ENCODE measurements at places on chromosomes 6 and 20. TPM values are rescaled to one million over a fixed set of nuclear protein-coding genes. Genes with fewer than 3 reads are reported as not detected.

Gene SAMD3
- total RNA-seq: not detected

Gene BPIFB1
- total RNA-seq: not detected

Gene SLCO4A1
- total RNA-seq: 3.1 TPM

Gene NRN1
- 47.7 TPM for total RNA-seq

Gene PAQR8
- total RNA-seq: 10.1 TPM

Gene SLC17A9
- 17.7 TPM for total RNA-seq

Gene RBM24
- 4.0 TPM for total RNA-seq

Gene C6orf62
- total RNA-seq: 200 TPM

Gene MEI4
- total RNA-seq: under 0.01 TPM

Gene HTR1B
- total RNA-seq: 31.8 TPM

Gene BFSP1
- 3.3 TPM for total RNA-seq

Gene TREM2
- total RNA-seq: not detected

Gene PNPLA1
- total RNA-seq: not detected

Gene NEDD9
- 87.1 TPM for total RNA-seq

Gene EPHA7
- under 0.01 TPM for total RNA-seq

Gene CTAGE9
- total RNA-seq: not detected

Gene GLP1R
- total RNA-seq: not detected

Gene PLN
- not detected for total RNA-seq

Gene COX4I2
- not detected for total RNA-seq

Gene C2
- not detected for total RNA-seq

Gene KCNQ5
- total RNA-seq: under 0.01 TPM

Gene OPRM1
- total RNA-seq: not detected

Gene SLC17A4
- not detected for total RNA-seq

Gene CENPW
- total RNA-seq: 12.2 TPM

Gene TRIM10
- total RNA-seq: not detected

Gene PAK5
- total RNA-seq: not detected

Gene CDH22
- not detected for total RNA-seq

Gene CST4
- not detected for total RNA-seq

Gene BANF2
- not detected for total RNA-seq

Gene LINC00237
- total RNA-seq: not detected

Gene TMC2
- total RNA-seq: not detected

Gene RWDD1
- 27.8 TPM for total RNA-seq

Gene DEFB113
- total RNA-seq: not detected

Gene CLPSL2
- not detected for total RNA-seq

Gene PLCB4
- total RNA-seq: 5.0 TPM

Gene SEMG1
- not detected for total RNA-seq

Gene OGFR
- 34.5 TPM for total RNA-seq

Gene TRIM31
- not detected for total RNA-seq

Gene RBBP9
- 16.3 TPM for total RNA-seq

Gene ATAT1
- total RNA-seq: 6.8 TPM

Gene HSPA12B
- 11.1 TPM for total RNA-seq
